ENCODE measurements at places on chromosomes 12 and 14.

DNA sequence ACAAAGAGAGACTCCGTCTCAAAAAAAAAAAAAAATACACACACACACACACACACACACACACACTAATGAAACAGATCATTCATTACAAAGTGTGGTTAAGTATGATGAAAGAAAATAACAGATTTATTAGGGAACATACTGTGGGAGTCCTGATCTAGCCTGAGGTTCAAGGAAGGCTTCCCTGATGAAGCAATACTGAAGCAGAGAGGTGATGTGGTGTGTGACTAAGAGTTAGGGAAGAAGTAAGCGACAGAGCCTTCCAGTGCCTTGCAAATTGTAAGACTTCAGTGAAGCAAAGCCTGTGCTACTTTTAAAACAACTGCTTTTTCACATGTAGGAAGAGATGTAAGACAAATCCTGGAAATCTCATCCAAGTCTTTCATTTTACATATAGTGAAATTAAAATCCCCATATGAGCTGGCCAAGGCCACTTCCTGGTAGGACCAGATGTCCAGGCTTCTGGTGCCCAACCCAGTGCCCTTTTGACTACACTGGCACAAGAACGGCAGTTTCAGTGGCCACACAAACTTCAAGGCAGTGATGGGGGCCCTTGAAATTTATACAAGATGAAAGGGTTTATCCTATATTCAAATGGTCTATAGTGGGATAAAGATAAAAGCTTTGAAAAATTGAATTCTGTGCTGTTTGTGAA lies 86.2 kb downstream of the STON2 start:
- DNase-seq: no peak

- DNase-seq: no peak
Observed at GRCh38 chr14:89609500-89610100, 192.6 kb upstream of the FOXN3 start.

- DNase-seq: peak; percentile 95
Observed at GRCh38 chr14:89139404-89140247, 277.4 kb downstream of the FOXN3 start.

- no peak for DNase-seq
Observed at GRCh38 chr14:94945615-94946014, 175.7 kb upstream of the GSC start.

GRCh38 chr12:64679487-64680001 lies 69.2 kb downstream of the RASSF3 start:
- peak; percentile 84 for DNase-seq

DNA sequence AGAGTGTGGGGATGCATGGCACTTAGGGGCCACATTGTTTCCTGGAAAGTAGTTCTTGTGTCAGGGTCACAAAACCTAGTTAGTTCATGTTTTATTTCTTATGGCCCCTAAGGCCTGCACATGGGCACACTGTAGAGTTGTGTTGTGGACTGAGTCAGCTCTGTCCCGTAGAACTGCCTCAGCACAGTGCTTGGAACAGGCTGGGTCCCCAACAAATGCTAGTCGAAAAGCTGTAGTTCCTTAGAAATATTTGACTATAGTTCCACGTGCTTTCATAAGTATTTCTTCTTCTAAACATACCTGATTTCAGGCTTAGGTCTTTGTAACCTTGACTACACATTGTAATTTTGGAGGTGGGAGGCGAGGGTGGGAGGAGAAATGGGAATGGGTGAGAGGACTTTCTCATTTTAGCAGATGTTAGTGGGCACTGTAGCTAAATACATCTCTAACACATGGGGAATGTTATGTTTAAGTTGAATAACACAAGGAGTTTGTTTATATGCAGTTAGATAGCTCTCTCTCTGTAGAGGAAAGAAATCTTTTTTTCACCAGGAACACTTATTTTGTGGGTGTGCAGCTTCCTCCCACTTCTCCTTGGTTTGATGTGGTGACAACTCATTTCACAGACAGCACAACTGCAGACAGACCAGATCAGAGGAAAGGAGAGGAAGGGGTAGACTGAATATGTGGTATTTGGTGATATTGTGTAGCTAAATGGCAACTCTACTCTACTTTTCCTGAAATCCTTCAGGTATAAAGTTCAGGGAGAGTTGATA lies 39.5 kb upstream of the DACT1 start:
- DNase-seq: no peak

DNA sequence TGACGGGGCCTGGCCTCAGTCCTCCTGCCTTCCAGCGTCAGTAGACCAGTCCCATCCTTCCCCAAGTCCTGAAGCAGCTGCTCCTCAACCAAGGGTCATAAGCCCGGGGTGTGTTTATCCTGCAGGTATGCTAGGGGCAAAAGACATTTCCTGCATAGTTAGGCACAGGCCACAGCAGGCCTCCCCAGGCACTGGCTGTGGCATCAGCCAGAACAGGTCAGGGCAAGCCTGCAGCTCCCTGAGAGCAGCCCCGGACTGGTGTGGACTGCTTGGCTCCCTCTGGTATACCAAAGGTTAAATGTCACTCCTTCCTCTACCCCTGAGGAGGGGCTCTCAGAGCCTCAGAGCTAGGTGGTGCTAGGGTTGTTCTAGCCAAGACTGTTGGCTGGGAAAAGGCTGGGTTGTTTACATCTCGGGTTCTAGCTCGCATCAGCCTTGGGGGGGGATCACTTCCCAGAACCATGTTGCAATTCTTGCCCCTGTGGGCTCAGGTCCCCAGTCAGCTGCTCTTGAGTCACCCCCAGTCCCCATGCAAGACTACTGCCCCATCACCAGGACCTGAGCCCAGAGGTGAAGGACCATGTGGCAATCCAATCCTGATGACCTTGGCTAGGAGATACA lies 2.9 kb downstream of the MMP14 start:
- no peak for DNase-seq

DNA sequence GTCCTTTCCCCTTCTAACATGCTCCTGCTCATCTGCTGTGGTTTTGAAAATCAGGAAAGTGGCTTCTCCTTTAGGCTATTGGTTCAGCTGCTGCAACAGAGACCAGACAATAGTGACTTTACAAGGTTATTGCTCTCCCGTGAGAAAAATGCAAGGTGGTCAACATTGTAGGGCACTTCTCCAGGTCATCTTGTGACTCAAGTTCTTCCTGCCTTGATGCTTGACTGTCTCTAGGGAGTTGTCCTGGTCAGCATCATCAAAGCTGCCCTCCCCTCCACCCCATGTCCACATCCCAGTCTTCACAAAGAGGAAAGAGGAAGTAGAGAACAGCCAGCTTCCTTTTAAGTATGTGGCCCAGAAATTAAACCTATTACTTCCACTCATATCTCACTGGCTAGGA lies 3.9 kb upstream of the TMEM63C start:
- no peak for DNase-seq

- no peak for DNase-seq
Observed at GRCh38 chr12:62922539-62922938, 12.4 kb downstream of the PPM1H start.
